T-helper 2 cell (primary cell): ENCODE measurements at places on chromosomes 6 and 20.

DNA sequence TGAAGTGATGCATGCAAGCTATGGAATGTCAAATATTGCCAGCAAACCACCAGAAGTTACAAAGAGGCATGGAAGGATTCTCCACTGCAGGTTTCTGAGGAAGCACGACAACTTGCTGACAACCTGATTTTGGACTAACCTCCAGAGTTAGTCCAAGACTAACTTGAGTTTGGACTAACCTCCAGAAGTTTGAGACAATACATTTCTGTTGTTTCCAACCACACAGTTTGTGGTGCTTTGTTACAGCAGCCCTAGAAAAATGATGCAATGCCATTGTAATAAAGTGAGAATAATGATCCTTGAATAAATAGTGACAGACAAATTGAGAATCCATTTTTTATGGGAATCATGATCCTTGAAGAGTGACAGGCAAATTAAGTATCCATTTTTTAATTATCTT, 169.9 kb upstream of the HDDC2 start:
- no peak for DNase-seq

- no peak for DNase-seq
Observed at GRCh38 chr6:159736908-159737307, 9.6 kb downstream of the WTAP start.

- DNase-seq: no peak
Observed at GRCh38 chr20:18057101-18057993, at the start of gene OVOL2. Gene OVOL2 (minus strand): TSS chr20:18057916. CDS start chr20:18057634, 282 bp downstream.

- peak; percentile 62 for DNase-seq
Observed at GRCh38 chr6:155188707-155189496, 74.9 kb upstream of the CLDN20 start.

DNA sequence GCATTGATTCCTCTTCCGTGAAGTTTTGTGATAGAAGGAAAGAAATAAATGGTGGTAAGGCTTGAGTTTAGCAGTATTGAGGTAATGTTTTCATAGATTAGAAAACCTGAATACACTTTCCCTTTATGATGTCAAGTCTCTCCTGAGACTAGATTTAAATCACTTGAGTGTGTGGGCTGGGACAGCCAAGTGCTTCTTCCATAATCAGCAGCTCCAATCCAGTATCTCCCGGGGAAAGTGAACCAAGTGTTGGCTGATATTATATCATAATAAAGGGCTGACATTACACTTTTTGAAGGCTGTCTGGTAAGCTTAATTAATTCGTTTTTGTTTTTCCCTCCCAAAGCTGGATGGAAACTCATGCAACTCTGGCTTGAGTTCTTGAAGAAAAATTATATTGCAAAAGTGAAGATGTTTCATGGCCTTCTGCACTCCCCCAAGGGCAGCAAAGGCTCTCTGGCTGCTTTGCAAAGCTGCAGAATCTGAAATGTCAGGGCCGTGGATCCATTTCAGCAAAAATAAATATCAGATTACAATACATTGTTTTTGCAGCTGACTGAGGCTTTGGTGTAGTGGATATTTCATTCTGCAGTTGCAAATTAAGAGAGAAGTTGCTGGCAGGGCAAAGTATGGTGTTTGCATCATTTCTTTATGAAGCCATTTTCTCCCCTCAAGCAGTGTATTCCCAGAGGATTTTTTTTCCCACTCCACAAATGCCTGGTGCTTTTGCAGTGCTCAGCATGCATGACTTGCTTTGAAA, 101.2 kb downstream of the MKKS start:
- DNase-seq: no peak
